Renal pelvis (tissue), 12 donors: ENCODE measurements at places on chromosomes 3 and 15.

- DNase-seq = no peak
These were observed 9.4 kb upstream of the MGLL start for GRCh38 chr3:127831723-127832172.

GRCh38 chr15:35104526-35105147 is 19.5 kb upstream of the NANOGP8 start:
- DNase-seq = no peak

DNA sequence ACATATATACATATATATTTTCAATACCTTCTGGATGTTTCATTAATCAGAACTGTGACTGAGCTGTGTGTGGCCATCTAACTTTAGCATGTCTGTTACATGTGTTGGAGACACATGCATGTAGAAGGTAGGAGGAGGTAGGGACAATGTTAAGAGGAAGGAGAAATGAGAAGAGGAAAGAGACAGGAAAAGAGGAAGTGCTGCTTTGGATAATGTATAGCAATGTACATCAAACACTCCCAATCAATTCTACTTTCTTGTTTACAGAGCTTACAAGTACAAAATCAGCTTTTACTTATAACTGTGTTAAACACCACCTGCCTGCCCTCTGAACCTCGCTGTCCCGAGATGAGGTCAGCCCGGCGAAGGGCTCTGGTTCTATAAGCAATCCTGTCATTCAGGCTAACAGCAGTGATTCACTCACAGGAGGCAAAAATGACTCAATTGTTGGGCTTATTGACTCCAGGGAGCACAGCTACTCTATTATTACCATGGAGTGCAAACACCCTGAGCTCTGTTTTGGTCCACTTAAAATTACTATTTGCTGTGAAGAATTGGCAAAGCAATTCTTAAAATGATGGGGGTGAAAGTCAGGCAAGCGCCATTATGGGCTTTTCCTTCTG is 188.9 kb downstream of the MEIS2 start:
- DNase-seq = no peak

- DNase-seq = no peak
These were observed 21.5 kb downstream of the SLC6A20 start for GRCh38 chr3:45774581-45775521.

- peak; percentile 14 for DNase-seq
These were observed 416.6 kb upstream of the NECTIN3 start for GRCh38 chr3:110654843-110655502.

- no peak for DNase-seq
These were observed 106.2 kb downstream of the TMCO5A start for GRCh38 chr15:38040615-38041014.

DNA sequence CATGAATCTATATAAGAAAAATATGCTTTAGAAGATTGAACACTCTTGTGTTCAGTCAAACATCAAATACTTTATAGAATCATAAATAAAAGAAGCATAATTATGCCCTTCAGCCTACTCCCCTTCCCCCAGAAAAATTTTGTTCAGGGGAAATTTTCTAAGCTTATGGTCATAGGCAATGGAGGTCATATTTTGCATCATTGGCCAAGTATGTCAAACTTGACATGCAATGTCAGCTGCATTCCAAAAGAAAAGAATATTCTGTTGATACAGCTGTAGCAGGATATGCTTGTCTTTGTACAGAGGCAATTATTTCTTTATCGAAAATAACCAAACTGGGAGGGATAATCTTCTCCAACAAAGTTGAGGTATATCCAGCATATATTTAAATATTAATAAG is 328.2 kb downstream of the ZIC1 start:
- no peak for DNase-seq

- no peak for DNase-seq
These were observed 32.7 kb downstream of the WDR76 start for GRCh38 chr15:43859546-43859945.

DNA sequence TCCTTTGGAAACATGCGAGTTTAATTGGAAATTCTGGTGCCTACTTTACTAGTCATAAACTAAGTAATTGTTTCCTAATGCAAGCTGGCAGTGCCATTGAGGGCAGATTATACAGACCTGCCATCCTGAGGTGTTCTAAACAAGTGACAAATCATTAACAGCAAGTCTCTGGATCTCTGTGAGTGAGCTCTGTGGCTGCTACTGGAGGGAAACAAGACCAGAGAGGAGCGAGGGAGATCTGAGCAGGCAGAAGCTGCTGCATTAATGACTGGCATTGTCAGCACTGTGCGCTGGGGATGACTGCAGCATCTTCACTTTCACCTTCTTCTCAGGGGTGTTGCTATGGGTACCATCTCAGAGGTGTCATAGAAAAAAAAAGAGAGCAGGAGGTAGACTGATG is 308.4 kb upstream of the DPH6 start:
- no peak for DNase-seq

DNA sequence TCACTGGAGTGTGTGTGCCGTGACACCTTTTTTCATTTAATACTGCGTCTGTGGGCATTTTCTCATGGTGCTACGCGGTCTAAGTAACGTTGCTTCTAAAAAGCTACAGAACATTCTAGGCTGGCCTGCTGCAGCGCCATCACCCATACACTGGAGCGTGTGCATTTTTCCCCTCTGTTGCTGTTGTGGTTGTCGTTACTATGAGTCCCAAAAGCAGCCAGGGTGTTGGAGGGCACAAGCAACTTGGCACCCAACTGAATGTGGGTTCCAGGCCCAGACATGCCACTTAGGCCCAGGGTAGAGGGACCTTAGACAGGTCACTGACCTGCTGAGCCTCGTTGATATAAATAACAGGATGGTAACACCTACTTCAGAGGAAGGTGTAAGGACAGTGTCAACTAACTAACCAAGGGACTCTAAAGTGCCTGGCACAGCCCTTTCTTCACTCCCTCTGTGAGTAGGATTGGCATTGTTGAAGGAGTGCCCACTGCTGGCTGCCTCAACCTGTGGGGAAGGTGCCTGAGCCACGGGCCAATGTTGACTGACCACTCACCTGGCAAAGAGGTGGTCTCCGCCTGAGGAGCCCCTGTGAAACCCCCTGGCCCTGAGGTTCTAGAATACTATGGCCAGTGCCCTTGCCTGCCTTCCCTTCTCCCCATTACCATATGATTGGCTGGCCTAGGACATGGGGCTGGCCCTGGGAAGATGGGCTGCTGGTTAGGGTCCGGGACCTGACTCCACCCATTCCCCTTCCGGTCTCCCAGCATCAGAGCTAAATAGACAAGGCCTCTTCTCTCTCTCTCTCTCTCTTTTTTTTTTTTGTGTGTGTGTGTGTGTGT is 3.5 kb downstream of the CSK start:
- DNase-seq = no peak

- peak; percentile 20 for DNase-seq
These were observed 916 bp downstream of the IDH3A start for GRCh38 chr15:78149805-78150751.

DNA sequence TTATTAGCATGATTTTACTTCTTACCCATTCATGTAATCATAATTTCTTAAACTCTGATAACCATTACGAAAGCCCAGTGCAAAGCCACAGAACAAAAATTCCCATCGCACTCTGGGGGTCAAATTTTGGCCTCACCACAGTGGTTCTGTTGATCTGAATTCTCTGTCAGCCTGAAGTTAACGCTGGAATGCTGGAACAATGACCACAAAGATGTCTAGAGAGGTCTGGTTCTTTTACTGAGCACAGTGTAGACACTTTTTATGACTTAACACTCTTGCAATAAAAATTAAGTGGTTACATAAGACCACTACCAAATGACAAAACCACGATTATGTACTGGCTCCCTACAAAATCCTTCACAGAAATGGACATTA is 94.7 kb downstream of the PDZRN3 start:
- no peak for DNase-seq

DNA sequence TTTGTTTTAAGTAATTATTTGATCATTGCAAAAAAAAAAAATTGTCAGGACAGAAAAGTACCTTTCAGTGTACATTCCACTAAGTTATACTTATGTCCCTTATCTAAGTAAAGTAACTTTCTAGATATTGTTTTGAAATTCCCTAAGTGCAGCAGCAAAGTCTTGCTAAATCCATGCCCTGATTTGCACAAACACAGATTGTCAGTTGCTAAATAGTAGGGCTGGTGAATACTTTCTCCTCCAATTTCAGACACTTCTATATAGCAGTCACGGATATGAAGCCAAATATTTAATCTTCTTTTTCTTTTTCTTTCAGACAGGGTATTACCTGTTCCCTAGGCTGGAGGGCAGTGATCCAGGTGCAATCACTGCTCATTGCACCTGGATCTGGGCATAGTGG is 12.9 kb downstream of the LRRC2 start:
- no peak for DNase-seq

DNA sequence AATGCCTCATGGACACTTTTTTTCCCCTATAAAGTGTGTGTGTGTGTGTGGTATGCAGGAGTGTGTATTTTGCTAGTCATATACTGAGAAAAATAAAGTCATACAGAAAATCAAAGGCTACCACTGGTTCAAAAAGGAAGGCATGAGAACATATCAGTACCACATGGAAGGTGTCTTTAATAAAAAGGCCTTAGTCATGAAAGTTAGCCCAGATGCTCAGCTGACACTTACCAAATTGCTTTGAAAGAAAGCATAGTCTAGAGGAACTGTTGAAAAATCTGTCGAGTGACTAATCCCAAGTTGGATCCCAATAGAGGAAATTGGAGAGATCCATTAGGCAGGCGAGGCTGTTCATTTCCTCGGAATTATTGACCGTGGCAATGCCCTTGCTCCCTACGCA is 432.9 kb upstream of the CFAP20DC start:
- DNase-seq = no peak

DNA sequence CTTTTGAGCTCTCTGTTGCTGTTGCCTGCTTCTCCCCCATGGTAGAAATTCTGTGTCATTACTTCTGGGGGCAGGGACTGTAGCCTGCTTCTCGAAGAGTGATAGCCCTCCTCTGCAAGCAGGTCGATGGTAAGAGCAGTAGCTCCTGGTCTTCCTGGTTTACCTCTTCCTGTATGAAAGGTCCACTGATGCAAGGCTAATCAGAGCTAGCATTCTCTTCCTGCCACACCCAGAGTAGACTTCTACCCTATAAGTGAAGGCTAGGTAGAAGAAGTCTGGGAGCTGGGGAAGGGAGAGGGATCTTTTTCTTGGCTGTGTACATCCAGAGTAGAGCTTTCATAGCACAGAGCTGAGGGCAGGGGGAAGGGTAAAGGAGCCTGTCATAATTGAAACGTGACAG is 357.0 kb downstream of the SQOR start:
- DNase-seq = no peak

DNA sequence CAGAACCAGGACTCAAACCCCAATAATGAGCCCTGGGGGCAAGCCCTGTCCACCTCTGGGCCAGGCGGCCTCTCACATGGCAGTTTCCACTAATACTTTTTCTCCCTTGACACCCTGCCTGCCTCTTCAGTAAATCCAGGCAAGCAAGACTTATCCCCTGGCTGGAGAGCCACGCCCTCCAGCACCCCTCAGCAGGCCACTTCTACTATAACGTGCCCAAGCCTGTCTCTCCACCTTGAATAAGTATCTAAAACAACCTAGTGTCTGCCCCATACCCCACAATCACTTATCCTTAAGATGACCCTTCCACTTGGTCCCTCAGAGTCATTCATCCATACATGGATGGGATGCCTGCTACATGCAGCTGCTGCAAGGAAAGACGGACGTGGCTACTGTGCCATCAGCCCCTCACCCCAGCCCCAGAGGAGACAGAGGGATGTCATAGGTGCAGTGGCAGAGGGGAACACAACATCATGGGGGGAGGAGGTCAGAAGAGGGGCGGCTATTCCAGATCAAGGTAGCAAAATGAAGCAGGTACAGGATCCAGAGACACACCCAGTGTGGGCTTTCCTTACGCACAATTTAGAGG is 63.4 kb downstream of the LRIG1 start:
- DNase-seq = no peak

- no peak for DNase-seq
These were observed 53.3 kb downstream of the OSBPL10 start for GRCh38 chr3:31927811-31928210.

GRCh38 chr15:31024330-31024729 is 32.9 kb upstream of the MTMR10 start:
- peak; percentile 83 for DNase-seq

GRCh38 chr3:67201026-67201425 is 202.9 kb downstream of the KBTBD8 start:
- no peak for DNase-seq

GRCh38 chr3:9036404-9037131 is 73.3 kb upstream of the RAD18 start:
- peak; percentile 42 for DNase-seq

GRCh38 chr3:128327606-128328031 is 139.1 kb downstream of the DNAJB8 start:
- DNase-seq = no peak

GRCh38 chr3:44326019-44326418 is 12.5 kb upstream of the TCAIM start:
- DNase-seq = no peak

DNA sequence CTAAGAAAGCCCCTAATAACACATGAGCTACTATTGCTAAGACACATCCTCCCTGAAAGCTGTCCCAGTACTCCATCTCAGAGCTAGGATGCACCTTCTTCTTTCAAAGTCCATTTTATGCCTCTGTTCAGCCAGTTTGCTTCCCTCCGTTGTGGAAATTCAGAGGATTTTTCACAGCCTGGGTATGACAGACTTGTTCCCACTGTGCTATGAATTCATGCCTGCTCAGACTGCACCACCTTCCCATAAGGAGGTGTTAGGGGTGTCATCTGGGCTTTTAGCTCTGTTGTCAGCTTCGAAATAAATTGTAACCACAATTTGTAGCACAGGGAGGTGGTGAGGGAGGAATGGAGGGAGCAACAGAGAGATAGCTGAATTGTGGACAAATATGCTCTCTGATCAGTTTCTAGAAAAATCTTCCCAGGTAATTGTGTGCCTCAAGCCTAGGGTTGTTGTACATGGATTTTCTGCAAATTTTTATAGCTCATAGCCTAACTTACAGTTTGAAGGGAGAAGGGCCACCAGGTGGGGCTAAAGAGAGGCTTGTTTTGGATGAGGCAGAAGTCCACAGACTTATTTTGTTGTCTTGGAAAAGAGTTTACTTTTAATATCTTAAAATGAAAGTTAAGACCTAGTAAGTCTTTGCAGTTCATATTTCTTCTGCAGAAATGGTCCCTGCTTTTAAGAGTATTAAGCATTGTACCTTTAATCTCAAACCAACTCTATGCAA is 462.0 kb downstream of the PDCD6IP start:
- peak; percentile 67 for DNase-seq

DNA sequence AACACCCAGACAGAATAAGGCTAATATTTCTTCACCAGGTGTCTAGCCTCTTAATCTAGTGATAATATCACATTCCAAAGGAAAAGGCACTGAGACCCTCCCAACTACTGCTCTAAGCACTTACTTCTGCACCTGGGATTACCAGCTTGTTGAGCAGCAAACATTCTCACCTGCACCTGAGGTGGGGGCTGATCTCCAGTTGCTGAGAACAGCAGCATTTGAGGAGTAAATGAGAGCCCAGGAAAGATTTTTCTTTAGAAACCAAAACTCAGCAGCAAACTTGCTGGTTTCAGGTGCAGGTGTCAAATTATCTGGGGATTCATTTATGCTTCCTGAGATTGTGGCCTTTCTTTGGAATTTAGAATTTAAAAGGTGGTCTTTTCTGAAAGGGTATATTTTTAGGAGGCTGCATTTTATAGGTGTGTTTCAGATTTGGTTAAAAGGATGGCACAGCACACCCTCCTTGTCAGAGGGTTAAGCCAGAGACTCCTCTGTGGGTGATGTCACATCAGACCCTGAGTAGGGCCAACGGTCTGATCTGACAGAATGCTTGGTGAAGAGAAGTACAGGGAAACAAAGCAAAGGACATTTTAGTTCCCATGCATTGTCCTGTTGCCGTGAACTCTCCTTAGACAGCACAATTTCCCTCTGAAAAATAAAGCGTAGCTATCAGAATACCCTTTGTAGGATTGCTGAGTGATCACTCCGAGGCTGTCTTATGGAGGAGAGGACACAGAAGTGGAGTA is 411.0 kb upstream of the ATP11B start:
- no peak for DNase-seq
